ENCODE measurements at places on chromosomes 5 and 9.

GRCh38 chr5:87853541-87853940 lies 415.1 kb downstream of the TMEM161B start:
- no peak for DNase-seq

GRCh38 chr9:134101623-134102149 lies 33.9 kb upstream of the BRD3 start:
- no peak for DNase-seq

DNA sequence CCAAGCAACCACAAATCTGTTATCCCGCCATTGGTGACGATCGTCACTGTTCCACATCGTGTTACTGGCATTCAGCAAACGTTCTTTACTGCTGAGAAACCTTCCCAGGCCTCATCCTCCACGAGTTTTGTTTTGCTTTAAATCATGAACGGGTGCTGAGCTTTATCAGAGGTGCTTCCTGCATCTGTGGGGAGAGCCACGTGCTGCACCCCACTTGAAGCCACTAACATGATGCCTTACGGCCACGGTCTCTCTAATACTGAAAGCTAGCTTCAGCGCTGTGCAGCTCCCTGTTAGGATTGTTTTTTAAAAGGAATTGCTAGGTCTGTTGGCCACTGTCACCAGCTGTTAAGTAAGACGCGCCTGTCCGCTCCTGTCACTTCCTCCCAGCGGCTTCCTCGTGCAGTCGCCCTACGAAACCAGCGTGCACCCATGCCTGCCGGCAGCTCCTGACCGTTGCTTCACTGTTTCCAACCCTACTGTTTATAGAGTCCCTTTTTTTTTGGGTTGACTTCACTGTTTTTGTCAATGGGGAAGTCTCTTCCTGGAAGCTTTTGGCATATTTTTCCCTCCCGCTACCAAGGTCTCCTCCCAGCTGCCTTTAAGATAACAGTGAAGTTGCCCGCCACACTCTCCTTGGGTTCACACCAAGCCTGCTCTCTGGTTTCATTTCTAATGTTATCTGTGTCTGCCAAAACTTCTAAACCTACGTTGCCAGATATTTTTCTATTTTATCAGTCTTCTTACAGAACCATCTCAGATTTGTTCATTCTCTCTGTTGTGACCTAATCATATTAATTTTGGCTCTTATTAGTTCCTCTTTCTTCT lies 20.3 kb downstream of the LPCAT1 start:
- no peak for DNase-seq

GRCh38 chr5:77029376-77029885 lies 773 bp upstream of the AGGF1 start:
- DNase-seq = no peak

- no peak for DNase-seq
Observed at GRCh38 chr5:150595466-150596031, 44.9 kb upstream of the SYNPO start.

DNA sequence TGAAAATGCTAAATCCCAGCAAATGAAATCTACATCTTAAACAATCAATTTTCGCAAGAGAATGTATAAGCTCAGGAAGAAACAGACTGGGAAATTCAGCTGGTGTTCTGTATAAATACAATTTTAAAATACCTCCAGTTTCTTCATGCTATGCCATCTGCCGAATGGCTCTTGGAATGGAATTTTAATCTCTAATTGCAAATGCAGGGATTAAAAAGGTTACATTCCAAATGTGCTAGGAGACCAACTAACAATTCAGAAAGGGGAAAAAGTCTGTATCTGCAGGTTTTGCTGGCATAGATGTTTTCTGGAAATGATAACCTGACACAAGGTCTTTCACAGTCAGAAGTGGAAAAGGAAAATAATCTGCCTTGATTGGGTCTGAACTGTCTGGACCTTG lies 379.7 kb downstream of the MAT2B start:
- DNase-seq = no peak

- DNase-seq = no peak
Observed at GRCh38 chr9:14542071-14542470, 151.2 kb downstream of the ZDHHC21 start.

DNA sequence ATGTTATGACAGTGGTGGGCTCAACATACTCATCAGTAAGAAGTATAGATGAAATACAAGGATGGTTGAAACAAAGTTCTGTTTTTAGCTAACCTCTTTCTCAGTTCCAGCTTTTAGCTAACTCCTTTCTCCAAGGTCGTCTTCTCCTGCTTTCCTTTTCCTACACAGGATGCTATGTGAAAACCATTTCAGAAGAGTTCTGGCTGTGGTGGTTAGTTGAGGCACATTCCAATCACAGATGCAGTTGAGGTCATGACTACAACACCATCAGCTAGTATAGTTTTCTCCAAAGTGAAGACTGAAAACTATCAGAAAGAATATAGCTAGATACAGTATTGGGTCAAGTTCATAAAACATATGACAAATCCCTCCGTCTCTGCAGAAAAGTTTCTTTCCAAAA lies 477.7 kb upstream of the C9orf72 start:
- no peak for DNase-seq

DNA sequence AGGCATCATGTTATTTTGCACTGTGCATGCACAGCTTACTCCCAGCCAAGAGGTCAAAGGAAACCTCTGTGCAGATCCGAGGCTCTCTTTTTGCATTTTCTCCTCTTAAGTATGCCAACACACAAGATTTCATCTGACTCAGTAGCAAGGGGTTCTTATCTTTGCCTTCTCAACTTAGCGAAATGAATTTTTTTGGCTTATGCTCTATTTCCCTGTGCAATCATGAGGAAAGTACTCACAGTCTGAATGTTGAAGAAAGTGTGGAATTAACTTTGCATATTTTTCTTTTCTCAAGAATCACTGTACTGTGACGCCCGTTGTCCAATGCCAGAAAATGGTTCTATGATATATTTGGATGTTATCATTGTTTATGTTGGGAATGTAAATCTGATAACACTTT lies 173.5 kb upstream of the FBXL7 start:
- no peak for DNase-seq

GRCh38 chr9:96183751-96184150 lies 118.2 kb downstream of the HSD17B3 start:
- DNase-seq = no peak

DNA sequence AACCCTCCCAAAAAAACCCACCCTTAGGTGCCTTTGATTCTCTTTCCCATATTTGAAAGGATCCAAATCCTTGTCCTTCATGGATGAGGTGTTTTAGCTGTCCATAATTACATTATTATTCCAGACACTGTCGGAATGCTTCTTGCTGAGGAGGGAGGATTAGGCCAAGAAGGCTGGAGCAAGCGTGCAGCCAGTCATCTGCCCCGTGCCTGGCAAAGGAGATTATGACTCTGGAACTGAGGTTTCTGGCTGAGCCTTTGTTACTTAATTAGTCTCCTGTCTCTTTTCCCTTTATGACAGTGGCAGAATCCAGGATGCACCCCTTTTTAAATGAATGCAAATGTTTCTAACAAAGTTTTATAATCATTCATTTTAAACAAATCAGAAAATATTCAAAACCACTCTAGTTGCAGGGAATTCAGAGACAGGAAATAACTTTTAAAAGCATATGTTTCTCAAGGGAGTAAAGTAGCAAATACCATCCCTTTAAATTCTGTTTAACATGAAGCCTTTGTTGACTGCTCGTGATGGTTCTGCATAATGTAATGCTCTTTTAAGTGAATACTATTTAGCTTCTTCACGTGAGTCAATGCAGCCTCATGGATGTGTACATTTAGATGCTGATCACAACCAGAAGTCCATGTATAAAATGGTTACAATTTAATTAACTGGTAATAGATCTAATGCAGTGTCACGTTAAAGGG lies 69.8 kb downstream of the GALNT10 start:
- DNase-seq = no peak

DNA sequence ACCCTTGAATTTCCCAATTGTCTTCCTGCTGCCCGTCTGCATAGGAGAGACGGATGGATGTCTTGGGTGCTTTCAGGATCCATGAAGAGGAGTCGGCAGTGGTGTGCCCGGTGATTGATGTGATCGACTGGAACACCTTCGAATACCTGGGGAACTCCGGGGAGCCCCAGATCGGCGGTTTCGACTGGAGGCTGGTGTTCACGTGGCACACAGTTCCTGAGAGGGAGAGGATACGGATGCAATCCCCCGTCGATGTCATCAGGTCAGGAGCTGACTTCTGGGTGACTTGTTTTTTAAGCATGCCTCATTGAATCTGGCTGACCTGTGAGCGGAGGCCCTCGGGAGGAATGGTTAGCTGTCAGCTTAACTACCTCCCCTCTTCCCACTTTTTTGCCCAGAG lies 24.2 kb downstream of the GALNT12 start:
- no peak for DNase-seq

DNA sequence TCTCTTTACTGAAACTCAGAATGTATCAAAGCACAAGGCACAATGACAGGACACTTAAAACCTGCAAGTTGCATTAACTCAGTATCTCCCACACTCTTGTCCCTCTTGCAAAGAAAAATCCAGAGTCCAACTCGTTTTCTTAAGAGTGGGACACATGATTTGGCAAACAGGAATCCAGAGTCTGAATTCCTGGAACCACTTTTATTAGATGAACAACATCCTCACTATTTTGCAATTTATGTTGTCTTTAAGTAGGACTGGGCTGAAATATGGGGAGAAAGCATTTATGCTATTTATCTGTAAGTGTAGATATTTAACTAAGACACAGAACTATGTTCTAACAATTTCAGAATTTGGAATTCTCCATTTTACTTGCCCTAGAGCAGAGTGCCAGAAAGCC lies 69.1 kb downstream of the ABCA1 start:
- no peak for DNase-seq

DNA sequence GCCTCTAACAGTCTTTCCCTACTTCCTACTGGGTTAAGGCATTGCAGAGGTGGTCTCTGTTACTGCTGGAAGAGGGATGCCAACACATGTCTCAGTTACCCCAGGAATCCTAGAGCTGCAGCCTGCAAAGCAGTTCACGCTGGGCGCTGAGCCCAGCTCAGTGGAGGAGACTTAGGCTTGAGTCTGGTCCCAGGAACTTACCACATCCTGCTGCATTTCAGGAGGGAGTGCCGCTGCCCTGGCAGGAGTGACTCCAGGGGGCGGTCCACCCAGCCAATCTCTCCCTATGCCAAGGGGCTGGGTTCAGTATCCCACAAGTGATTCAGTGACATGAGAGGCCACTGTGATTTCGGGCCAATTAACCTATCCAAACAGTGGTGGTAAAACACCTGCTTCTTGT lies 7.6 kb downstream of the TTC16 start:
- DNase-seq = no peak

DNA sequence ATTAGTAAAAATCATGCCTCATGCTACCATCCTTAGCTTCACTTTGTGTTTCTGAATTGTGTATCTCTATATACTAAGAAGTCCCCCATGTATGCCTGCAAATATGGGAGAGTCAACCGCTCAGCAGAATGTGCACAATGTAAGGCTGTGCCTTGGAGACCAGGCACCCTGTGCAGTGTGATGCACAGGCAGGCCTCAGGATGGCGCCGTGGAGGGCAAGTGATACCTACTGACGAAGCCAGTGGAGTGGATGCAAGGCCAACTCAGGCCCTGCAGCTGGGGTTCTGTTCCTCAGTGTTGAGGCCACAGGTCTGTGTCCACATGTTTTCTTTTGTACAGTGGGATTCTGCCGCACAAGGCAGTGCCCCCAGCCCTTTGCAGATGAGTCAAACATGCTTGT lies 28.4 kb downstream of the SYK start:
- no peak for DNase-seq

GRCh38 chr9:123686829-123687192 lies 243.1 kb downstream of the DENND1A start:
- DNase-seq = no peak

DNA sequence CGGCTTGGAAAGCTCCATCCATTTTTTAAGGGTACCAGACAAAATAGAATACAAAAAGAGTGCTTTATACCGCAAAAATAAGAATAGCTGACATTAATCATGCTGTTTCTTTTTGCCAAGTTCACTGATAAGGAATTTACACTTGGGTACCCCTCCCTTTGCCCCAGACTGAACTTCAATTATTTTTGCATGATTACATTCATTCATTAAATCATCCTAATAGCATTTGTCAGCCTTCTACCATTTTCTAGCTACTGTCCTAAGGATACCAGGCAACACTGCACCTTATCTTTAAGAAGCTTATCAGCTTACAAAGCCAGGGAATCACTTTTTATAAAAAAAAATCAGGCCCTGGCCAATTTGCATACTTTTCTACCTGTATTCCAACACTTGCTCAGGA lies 48.4 kb downstream of the YIPF5 start:
- DNase-seq = no peak

DNA sequence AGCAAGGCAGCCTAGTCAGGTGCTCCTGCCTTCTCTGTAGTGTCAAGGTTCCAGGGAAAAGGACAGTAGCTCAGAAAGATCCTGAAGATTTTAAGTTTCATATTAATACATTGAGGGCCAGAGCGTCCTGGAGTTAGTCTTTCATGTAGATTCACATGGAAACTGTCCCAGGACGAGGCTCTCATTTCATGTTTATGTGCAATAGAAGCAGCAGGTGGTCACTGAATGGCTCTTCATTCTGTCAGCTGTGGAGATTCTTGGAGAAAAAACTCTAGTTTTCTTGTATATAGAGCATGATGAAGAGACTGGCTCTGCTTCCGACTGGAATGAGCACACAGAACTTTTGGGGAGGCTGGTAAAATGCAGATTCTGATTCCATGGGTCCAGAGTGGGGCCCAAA lies 54.3 kb downstream of the MEGF10 start:
- no peak for DNase-seq

DNA sequence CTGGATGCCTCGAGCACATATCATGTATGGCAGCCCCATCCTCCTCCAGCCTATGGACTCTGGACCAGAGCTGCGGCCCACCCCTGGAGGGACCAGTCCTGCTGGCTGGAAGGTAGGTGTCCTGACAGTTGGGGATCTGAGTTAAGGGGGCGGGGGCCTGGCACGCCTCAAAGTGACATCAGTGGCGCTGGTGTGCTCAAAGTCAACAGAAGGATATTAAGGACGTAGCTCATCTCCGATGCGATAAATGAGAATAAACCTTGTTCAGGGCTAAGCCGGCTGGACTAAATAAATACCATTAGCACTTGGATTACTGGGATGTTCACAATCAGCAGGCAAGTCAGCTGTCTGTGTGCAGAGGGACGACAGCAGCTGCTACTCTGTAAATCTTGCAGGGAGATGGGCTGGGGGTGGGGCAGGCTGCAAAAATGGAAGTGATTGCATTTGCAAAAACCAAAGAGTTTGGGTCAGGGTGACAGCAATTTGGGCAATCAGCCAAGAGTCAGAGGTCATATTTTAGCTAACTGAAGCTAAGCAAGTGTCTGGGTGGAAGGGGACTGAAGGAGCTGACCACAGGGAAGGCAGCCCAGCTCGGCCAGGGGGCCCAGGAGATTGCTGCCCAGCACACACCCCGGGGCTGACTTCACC lies 80.0 kb upstream of the LRRTM2 start:
- DNase-seq = no peak
